ENCODE measurements at places on chromosomes 13 and 19.

GRCh38 chr13:87042946-87043345, 628.2 kb upstream of the SLITRK5 start:
- DNase-seq, result no peak

DNA sequence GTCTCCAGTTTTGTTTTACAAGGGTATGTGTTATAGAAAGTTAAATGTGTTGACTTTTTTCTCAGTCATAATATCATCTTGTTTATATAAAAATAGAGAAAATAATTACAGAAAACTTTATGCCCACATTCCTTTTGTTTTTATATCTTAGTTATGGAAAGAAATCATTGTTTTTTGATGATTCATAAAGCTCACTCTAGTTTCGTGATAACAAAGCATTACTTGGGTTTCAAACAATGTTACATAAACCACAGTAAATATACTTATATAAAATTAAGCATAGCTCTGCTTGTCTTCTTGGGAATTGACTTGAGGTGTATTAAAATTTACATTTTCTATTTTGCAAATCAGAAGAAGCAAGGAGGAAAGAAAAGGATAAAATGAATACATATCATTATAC, 111.8 kb downstream of the SGCG start:
- no peak for DNase-seq

DNA sequence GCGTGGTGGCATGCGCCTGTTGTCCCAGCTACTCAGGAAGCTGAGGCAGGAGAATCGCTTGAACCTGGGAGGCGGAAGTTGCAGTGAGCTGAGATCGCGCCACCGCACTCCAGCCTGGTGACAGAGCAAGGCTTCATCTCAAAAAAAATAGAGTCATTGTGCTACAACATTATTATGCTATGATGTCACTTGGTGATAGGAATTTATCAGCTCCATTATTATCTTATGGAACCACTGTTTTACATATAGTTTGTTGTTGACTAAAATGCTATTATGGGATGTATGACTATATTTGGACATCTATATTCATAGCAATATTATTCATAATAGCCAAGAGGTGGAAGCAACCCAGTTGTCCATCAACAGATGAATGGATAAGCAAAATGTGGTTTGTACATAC, 26.4 kb upstream of the SLC7A1 start:
- DNase-seq, result no peak

DNA sequence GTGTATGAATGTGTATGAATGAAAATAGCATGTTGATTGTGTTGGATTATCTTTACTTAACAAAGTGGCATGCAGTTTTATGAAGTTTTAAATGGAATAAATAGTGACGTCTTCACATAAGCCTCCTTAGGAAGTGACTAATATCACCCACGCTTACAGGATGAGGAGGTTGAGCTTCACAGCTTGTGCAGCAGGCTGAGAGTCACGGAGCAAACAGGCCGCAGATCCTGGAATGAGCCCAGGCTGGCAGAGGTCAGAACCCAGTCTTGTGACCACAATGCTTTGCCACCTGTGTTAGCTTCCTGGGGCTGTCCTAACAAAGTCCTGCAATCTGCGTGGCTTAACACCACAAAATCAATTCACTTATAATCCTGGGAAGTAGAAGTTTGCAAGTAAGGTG, 20.8 kb downstream of the LAIR2 start:
- no peak for DNase-seq

DNA sequence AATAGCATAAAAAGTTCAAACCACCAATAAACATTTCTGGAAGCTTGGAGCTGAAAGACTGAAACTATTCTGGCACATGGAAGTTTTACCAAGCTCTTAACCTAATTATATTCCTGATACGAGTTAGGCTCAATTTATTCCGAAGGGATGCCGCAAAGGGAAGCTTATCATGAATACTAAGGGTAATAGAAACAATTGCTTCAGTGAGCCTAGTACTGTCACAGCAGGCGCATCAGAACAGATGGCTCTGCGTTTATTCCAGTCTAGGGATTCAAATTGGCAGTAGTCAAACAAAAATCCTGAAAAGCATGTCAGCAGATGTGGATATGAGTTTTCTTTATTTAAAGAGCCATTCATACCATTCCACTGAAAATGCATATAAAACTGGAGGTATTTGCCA, 779.5 kb downstream of the GPC5 start:
- no peak for DNase-seq

GRCh38 chr13:48235341-48236135, 2.5 kb downstream of the ITM2B start:
- no peak for DNase-seq

DNA sequence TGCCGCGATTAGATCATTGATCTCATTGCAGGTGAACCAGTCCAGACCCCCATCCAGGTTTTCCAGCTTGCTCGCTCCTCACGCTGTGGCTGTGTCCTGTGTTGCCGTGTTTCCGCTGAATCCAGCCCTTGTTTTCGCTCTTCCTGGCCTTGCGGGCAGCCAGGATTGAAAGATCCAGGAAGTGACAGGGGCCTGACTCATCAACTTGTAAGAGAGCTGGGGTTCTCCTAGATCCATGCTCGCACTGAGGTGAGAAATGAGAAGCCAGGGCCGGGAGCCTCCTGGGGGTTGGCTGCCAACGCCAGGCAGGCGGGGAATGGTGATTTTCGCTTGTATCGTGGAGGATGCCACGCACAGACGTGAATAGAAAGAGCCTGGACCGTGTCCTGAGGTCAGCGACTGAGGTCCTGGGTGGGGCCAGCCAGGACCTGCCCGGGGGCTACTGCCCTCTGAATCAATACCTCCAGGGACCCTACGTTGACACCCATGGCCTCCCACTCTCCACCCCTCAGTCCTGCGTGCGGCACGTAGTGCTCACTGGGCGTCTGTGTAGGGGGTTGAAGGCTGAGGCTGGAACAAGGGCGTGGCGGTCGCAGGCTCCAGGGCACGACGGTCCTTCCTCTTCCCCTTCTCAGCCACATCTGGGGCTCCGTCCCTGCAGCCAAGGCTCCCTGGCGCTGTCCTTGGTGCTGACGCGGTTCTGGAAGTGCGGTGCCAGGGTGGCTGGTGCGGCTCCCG, 7.3 kb upstream of the PTPRH start:
- DNase-seq, result no peak

- DNase-seq, result no peak
Observed at GRCh38 chr19:2048959-2049740, 1.9 kb downstream of the MKNK2 start.

DNA sequence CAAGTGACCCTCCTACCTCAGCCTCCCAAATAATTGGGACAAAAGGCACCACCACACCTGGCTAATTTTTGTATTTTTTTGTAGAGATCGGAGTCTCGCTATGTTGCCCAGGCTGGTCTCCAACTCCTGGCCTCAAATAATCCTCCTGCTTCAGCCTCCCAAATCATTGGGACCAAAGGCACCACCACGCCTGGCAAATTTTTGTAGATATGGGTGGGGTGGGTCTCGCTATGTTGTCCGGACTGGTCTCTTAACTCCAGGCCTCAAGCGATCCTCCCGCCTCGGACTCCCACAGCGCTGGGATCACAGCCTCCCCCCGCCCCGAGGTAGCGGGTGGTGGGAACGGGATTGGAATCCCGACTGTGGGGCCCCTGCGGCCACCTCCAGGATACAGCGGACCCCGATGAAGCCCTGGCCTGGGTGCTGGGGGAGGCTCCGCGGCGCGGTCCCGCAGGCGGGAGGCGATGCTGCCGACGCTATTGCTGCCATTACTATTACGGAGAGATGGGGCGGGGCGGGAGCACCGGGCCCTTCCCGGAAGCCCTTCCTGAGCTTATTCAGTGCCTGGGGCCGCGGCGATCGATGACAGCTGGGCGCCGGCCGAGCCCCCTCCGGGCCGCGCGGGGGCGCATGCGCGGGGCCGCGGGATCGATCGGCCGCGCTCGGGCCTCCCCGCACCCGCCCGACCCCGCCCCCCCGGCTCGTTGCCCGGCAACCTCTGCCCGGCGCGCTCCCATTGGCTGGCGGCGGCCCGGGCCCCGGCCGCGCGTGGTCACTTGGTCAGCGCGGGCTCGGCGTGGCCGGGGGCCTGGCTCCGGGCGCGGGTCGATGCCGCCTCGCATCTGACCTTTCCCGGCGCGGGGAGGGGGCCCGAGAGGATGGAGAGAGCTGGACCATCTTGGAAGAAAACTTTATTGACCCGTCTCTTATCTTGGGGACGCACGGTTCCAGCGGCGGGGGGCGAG, 27.9 kb upstream of the ONECUT3 start:
- peak; percentile 18 for DNase-seq

DNA sequence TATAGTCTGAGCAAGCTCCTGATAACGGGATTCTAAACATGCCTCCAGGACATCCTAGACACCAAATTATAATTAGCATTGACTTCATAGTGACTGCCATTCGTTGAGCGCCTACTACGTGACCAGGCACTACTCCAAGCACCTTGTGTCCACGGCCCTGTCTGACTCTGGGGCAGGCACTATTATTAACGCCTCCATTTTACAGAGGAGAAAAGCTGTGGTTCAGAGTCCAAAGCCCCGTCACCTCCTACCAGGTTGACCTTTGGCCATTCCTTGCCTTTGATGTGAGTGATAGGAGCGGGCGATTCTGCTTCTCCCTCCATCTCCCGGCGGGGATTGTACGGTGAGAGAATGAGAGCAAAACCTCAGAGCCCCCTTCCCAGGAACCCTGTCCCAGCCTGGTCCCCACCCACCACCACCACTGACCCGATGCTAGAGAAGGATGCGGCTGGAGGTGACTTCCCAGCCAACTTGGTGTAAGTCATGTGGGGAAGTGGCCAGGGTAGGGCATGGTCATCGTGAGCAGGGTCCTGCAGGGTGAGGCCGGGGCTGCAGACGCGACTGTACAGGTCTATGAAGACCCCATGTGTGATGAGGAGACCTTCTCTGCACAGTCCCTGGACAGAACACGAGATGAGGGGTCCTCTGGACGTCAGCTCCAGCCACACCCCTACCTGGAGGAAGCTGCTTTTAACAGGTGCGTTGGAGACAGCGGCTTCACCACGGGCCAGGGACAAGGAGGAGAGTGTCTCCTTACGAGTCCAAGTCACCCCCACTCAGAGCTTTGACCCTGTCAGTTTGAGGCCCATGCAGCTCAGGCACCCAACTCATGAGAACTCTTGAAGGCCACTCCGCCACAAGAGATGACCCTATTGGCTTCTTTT, at the start of gene IGSF23:
TSS of gene IGSF23 (plus strand) at position 269 of the 884 bp plus-strand sequence. CDS start at position 352, 83 bp downstream.
- DNase-seq, result no peak

- DNase-seq, result no peak
Observed at GRCh38 chr13:106541826-106542225, 6.4 kb upstream of the EFNB2 start.

DNA sequence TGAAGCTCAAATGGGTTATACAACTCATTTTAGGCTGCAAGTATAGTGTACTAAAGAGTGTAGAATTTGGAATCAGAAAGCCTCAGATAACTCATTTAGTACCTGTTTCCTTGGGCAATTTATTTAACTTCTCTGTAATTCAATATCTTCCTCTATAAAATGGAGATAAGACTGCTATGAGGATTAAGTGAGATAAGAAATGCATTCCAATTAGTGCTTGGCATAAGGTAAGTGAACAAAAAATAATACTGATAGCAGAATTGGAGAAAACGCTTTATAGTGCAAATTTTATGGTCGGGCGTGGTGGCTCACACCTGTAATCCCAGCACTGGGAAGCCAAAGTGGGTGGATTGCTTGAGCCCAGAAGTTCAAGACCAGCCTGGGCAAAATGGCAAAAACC, 25.0 kb downstream of the DACH1 start:
- no peak for DNase-seq

DNA sequence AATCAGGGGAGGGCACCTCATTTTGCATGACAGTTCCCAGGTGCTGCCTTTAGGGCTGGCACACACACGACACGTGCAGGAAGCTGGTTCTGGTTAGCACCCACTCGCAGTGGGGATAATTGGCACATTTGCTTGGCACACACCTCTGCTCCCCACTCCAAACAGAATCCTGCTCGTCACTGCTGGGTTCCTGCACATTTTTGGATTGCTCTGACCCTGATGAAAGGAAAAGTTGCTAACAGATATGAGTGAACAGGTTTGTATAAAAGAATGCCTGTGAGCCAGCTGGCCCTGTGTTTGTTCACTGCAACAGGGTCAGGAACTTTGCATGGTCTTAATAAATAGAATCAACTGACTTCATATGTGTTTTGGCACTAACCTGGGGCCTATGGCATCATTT, 1500.4 kb downstream of the EFNB2 start:
- DNase-seq, result no peak

DNA sequence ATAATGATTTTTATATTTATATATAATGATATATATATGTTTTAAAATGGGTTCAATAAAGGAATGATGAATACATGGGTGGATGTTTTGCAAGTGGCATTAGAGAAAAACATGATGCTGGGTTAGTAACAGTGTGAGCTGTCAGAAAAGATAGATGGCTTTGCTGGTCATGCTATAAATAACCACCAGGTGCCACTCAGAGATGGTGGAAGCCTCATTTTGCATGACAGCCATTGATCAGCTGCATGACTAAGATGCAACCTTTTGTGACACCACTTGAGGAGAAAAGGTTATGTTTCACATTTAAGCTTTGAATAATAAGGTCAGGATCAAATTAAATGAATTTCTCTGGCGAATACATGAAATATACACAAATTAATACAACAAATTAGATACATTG, 737.7 kb downstream of the PCDH9 start:
- no peak for DNase-seq

- no peak for DNase-seq
Observed at GRCh38 chr13:48266701-48267639, 34.0 kb downstream of the ITM2B start.

DNA sequence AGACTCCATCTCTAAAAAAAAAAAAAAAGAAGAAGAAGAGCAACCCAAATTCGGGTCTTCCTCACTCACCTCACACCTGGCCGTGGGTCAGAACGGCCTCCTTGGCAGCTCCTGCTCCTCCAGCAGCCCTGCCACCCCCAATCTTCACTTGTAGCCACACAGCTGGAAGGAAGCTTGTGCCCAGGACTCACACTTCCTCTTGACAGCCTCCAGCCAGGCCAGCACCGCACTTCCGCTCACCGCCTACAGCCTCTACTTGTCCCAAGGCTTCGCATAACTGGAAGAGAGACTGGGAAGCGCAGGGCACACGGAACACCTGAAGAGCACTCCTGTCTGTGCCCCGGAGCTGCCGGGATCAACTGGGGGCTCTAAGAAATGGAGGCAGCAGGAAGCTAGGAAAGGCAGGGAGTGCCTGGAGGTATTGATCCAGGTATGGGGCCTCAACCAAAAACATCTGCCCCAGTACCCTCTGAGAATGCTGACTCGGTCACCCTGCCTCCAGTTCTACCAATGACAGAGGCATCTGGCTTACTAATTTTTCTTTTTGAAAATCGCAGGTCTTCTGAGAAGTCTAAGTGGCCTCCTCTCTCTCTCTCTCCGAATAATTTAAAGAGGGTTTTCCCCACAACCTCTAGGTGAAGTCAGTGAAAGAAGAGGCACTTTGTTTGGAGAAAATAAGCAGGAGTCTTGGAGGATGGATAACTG, 31.1 kb upstream of the ATP12A start:
- no peak for DNase-seq

DNA sequence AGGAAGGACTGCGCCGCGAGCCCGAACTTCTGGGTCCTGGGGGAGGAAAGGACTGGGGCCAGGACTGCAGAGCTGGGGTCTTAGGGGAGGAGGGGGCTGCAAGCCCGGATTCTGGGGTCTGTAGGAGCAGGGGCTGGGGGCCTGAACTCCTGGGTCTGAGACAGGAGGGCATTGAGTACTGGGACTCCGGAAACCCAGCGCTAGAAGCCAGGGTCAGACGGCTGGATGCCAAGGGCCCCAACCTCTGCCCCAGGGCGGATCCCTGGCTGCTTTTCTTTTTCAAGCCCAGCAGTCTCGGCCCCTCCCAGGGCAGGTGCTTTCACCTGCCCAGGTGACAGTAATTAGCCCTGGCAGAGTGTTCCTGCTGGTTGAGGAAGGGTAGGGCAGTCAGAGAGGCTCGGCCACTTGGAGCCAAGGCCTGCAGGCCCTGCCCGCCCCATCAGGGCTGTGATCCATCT, 2.3 kb downstream of the MYH14 start:
- no peak for DNase-seq

- DNase-seq, result no peak
Observed at GRCh38 chr19:45130888-45131615, 29.7 kb downstream of the NKPD1 start.
